ENCODE measurements at places on chromosomes 13 and 19.

DNA sequence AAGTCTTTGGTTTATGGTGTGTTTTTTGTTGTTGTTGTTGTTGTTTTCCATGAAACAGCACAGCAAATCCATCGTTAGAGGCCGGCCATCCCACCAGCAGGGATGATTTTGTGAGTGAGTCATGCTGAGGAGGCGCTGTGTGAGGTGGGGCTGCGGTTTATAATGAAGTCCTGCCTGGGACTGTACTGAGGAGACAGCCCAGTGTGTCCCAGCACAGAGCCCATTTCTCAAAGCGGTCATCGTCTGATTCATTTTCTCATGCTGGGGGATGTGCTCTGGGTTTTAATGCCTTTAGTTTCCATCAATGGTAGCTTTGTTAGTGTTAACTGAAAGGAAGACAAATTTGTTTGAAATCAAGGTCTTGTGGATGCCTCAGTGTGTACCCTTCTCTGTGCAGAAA, 129.3 kb upstream of the SERP2 start:
- no peak for DNase-seq
- H3K27me3 ChIP-seq = peaks cover 2% of the 10 kb centered on the region
- peaks cover 6% of the 10 kb centered on the region for H3K4me1 ChIP-seq
- no peak overlapping the region for H3K4me3 ChIP-seq
- H3K36me3 ChIP-seq = no peaks in the 10 kb centered on the region

- no peak overlapping the region for H3K4me3 ChIP-seq
- peaks cover 43% of the 10 kb centered on the region for H3K36me3 ChIP-seq
- no peak for DNase-seq
- no peaks in the 10 kb centered on the region for H3K27me3 ChIP-seq
- peak overlapping the region; percentile 54 for H3K27ac ChIP-seq
- peaks cover 76% of the 10 kb centered on the region for H3K4me1 ChIP-seq
Observed at GRCh38 chr19:5947435-5947834, 30.5 kb downstream of the RANBP3 start.

DNA sequence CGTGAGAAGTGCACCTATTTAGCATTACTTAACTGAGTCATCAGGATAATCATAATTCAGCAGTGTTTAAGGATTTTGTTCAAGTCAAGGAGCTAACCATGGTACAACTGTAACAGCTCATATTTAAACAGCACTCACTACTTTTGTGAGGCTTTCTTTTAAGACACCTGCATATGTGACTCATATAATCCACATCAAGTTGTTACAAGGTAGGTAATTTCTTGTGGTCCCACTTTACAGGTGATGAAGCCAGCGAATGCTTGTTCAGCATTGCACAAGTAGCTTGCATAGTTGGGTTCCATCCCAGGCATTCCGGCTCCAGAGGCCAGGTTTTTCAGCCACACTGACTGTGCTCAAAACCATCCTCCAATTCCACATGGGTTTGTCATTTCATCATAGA, 569.2 kb downstream of the MYO16 start:
- no peaks in the 10 kb centered on the region for H3K36me3 ChIP-seq
- no peak overlapping the region for H3K27ac ChIP-seq
- H3K27me3 ChIP-seq = peaks cover 11% of the 10 kb centered on the region
- no peak overlapping the region for H3K4me3 ChIP-seq
- DNase-seq = no peak

GRCh38 chr13:26896986-26897668, 136.5 kb upstream of the GPR12 start:
- peaks cover 4% of the 10 kb centered on the region for H3K4me1 ChIP-seq
- DNase-seq = no peak
- no peak overlapping the region for H3K27ac ChIP-seq
- H3K36me3 ChIP-seq = no peaks in the 10 kb centered on the region

GRCh38 chr19:30293051-30293785, 79.0 kb upstream of the ZNF536 start:
- no peaks in the 10 kb centered on the region for H3K4me1 ChIP-seq
- H3K36me3 ChIP-seq = no peaks in the 10 kb centered on the region
- no peak for DNase-seq
- no peak overlapping the region for H3K27ac ChIP-seq

DNA sequence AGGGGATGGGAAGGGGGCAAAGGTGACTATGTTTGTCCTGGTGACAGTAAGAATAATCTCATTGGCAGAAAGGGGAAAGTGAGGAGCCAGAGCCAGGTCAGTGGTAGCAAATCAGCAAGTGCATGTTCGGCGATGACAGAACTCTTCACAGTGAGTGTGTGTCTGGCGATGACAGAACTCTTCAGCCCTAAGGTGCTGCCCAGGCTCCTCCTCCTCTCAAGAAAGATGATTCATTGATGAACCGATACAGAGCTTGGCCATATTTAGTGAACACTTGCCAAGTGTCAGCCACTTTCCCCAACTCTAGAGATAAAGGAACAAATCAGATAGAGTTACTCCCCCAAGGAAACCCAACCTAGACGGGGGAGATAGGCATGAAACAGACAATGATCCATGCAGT, 199.3 kb upstream of the UBL3 start:
- H3K4me1 ChIP-seq = peaks cover 25% of the 10 kb centered on the region
- no peaks in the 10 kb centered on the region for H3K36me3 ChIP-seq
- DNase-seq = no peak
- no peak overlapping the region for H3K4me3 ChIP-seq

DNA sequence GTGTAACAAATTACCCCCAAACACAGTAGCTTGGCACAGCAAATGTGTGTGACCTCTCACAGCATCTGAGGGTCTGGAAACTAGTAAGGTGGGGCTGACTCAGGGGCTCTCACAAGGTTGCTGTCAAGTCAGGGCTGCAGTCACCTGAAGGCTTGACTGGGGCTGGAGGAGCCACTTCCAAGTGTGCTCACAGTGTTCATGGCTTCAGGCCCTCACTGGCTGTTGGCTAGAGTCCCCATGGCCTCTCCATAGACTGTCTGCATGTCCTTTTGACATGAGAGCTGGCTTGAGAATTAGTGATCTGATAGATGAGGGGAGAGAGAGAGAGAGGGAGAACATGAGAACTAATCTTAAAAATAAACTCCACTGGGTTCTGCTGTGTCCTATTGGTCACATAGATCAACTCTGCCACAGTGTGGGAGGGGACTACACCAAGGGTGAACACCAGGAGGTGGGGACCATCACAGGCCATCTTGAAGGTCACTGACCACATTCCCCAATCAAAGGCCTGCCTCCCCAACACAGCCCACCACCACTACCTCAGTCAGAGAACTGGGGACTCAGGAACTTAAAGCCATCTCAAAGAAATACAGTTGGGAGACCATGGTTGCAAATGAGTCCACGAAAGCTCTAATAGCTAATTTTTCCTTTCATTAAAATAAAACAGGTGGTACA, 38.2 kb upstream of the KATNAL1 start:
- no peak overlapping the region for H3K27ac ChIP-seq
- peaks cover 3% of the 10 kb centered on the region for H3K36me3 ChIP-seq
- H3K27me3 ChIP-seq = peaks cover 11% of the 10 kb centered on the region
- H3K4me3 ChIP-seq = no peak overlapping the region
- peaks cover 29% of the 10 kb centered on the region for H3K4me1 ChIP-seq

DNA sequence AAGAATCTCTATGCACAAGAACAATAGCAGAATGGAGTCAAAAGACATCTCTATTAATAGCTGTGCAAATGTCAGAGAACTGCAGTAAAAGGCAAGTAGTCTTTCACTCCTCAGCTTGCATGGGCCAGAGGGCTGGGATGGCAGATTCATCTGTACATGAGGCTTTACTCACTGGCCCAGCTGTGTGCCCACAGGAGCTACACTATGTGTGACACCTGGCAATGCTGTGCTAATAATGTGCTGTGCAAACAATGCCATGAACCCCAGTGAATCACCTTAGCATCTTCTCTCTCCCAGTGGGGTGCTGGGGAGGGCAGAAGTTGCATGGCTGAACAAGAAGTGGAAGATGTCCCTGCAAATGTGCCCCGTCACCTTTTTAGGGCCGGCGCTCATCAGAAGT, 73.1 kb downstream of the KL start:
- H3K36me3 ChIP-seq = no peaks in the 10 kb centered on the region
- H3K4me1 ChIP-seq = peaks cover 6% of the 10 kb centered on the region
- H3K27me3 ChIP-seq = peaks cover 4% of the 10 kb centered on the region
- H3K4me3 ChIP-seq = no peak overlapping the region
- no peak overlapping the region for H3K27ac ChIP-seq
- no peak for DNase-seq

- H3K4me3 ChIP-seq = no peak overlapping the region
- no peaks in the 10 kb centered on the region for H3K4me1 ChIP-seq
- DNase-seq = no peak
Observed at GRCh38 chr19:57071444-57071843, 48.3 kb upstream of the USP29 start.

GRCh38 chr13:24036115-24036514, 124.4 kb upstream of the SPATA13 start:
- no peak overlapping the region for H3K4me3 ChIP-seq
- H3K36me3 ChIP-seq = no peaks in the 10 kb centered on the region
- H3K27ac ChIP-seq = no peak overlapping the region
- H3K27me3 ChIP-seq = peaks cover 7% of the 10 kb centered on the region
- no peak for DNase-seq

Data from activated naive CD8-positive, alpha-beta T cell treated with anti-CD3 and anti-CD28 coated beads for 36 hours (primary cell).